ENCODE measurements at places on chromosomes 7 and 10. TPM values are rescaled to one million over a fixed set of nuclear protein-coding genes. Genes with fewer than 3 reads are reported as not detected.

Gene NUTM2E
- total RNA-seq, result not detected

Gene SPDYE8
- total RNA-seq, result not detected

Gene GRK5
- 9.0 TPM for total RNA-seq

Gene FGFR2
- 9.2 TPM for total RNA-seq

Gene COL26A1
- total RNA-seq, result not detected

Gene MAGI2
- 16.0 TPM for total RNA-seq
